ENCODE measurements at places on chromosomes 1 and 21. TPM values are rescaled to one million over a fixed set of nuclear protein-coding genes. Genes with fewer than 3 reads are reported as not detected.

DNA sequence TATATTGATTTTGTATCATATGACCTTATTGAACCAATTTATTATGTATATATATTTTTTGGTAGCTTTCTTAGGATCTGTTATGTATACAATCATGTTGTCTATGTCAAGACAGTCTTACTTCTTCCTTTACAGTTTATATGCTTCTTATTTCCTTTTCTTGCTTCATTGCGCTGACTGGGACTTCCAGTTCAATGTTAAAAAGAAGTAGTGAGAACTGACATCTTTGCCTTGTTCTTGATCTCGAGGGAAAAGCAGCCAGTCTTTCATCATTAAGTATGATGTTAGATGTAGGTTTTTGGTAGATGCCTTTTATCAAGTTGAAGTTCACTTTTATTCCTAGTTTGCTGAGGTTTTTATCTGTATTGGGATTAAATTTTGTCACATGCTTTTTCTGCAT, 17.5 kb downstream of the MAN1C1 start:
- DNase-seq: no peak

DNA sequence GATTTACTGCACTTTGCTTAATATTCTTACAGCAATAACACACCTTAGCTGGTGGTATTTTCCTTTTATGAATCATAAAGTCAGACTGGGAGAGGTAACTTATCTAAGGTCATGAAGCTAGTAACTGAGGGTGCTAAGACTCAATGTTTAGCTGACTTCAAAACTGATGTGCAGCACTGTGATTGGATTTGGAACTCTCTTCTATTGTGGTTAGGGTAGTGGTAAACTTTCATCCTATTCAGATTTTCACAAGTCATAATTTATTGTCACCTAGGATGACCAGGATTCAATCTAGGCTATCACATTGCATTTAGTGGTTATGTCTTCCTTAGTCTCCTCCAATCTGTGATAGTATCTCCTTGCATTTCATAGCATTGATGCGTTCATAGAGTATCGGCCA, 18.9 kb downstream of the EPB41 start:
- no peak for DNase-seq

DNA sequence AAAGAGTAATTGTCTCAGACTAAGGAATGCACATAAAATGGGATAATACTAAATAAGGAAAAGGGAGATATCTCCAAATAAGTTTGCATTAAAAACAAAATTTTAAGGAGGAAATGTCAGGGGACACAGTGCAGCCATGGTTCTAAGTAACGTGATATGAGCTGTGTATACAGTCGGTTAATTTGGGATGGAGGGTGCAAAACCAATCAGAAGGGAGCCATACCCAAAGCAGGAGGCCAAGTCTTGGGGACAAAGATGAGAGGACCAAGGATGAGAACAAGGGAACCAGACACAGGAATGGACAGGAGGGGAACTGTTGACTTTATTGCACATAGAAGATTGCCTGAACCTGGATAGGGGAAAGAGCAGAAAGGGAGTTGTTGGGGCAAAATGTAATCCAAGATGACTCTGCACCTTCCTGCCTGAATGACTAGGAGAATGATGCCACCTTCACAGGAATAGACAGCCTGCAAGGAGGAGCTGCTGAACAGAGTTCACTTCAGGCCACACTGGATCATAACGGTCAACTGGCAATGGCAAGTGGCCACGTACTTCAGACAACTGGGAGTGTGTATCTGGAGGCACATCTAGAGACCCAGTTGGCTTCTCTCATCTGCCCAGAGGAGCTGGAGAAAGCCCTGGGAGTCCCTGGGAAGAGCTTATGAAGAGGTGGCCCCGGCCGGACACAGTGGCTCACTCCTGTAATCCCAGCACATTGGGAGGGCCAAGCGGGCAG, 22.0 kb upstream of the BOLA1 start:
- DNase-seq: no peak

The ARHGAP30 gene
- total RNA-seq: 3.3 TPM

The THEMIS2 gene
- total RNA-seq: 9.4 TPM

The FOXD3 gene
- 0.24 TPM for total RNA-seq

The INSRR gene
- total RNA-seq: 0.40 TPM

The CELA2A gene
- total RNA-seq: not detected

Data from Right ventricle myocardium superior (tissue), 1 donor.